Foreskin fibroblast (primary cell): ENCODE measurements at places on chromosomes 4 and X.
A peak's percentile ranks its signal among the peaks of the same experiment; 100 is the strongest.

DNA sequence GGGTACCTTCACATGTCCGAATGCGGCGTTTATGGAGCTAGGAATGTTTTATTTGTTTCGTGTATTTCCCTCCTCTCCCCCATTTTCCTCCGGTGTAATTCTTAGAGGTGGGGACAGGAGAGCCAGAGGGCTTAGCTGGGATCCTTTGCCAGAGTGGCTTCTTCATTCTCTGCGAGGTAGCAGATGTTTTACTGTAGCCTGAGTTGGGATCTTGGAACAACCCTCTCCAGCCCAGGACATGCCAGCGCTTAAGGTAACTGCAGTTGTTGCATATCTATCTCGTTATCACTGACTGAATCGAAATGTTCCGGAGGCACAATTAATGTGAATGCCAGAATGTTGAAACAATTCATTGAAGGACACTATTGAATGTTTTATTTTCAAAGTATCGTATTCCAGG is 59.0 kb upstream of the DYNLT3 start:
- DNase-seq, result no peak

- DNase-seq, result no peak
Measured at GRCh38 chrX:136318156-136318555, 17.4 kb downstream of the ADGRG4 start.

- DNase-seq, result no peak
Measured at GRCh38 chrX:1387141-1387776, 4.7 kb downstream of the SLC25A6 start.

- no peak for DNase-seq
Measured at GRCh38 chr4:183797011-183797444, 108.1 kb upstream of the STOX2 start.

DNA sequence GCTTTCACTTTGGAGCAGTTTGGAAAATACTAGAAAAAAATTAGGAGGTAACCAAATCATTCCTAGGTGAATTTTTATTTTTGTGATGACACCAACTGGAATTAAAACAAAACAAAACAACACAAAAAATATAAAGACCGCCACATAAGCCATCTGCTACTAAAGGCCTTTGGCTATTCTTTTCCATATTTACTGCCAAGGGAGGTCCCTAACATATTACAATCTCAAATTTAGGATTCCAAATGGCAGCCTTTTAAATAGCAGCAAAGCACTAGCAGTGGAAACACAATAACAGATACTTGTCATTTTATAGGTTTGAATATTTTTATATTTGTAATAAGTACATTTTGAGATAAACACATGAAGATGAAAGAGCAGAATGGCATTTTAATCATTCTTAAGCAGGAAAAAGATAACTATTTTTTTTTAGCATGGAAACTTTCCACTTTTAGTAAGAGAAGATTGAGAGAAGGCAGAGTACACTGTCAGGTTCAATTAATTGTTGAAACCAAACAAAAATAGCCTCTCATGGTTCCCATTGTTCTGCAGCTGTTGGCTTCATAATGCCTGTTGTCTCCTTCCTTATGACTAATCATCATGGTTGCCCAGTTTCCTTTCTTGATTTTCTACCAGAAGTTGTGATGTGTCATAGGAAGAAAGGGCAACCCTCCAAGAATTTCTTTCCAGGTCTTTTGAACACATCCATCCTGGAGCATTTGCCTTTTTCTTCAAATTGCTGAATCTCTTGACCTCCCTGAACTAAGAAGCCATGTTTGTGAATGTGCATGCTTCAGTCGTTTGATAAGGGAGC is 219.0 kb upstream of the EMCN start:
- peak; percentile 91 for DNase-seq

DNA sequence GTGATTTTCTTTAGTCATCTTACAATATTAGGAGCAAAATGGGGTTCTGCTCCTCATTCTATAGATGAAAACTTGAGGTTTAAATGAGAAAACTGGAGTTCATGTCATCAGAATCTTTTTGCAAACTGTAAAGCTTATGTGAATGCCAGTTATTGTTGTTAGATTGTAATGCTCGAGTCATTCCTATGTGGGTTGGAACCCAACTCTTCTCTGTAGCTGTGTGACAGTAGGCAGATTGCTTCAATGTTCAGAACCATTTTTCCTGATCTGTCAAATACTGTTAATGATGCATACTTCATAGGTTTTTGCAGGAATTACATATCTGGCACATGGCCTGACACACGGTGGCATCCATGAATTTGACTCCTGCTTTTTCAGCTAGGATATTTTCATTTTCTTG is 178.9 kb downstream of the RAPGEF2 start:
- peak; percentile 40 for DNase-seq

- DNase-seq, result no peak
Measured at GRCh38 chrX:122868631-122869030, 315.4 kb upstream of the GRIA3 start.

DNA sequence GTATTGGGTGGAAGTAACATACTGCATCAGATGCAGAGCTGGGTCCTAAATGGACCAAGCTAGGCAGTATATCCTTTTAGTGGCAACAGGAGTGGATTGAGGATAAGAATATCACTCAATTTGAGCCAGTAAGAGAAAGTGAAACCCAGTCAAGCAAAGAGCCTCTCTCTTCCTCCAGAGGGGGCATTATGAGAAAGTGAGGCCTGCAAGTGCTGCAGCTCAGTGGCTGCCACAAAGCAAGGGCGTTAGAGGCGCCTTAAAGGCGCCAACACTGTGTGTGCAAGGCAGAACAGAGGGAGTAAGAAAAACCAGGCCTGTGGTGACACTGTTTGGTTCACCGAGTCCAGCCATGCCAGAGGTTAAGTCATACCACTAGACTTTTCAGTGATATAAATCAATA is 17.5 kb downstream of the STX18 start:
- no peak for DNase-seq

GRCh38 chr4:23733476-23733875 is 156.4 kb downstream of the PPARGC1A start:
- no peak for DNase-seq

- DNase-seq, result no peak
Measured at GRCh38 chrX:35743331-35743730, 54.8 kb upstream of the MAGEB16 start.

DNA sequence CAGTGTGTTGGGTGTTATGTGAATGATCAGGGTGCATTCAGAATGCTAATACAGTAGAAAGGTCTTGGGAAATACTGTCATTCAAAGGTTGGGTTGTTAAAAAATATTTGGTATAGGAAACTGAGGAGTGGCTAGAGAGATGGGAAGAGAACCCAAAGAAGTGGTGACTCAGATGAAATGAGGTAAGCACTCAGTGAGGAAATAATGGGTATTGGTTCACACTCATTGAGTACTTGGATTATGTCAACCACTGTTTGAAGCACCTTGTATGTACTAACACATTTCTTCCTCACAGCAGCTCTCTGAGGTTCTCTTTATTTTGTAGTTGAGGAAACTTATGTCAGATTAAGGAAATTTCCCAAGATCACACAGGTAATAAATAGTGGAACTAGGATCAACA is 40.8 kb upstream of the NUDT6 start:
- peak; percentile 37 for DNase-seq

DNA sequence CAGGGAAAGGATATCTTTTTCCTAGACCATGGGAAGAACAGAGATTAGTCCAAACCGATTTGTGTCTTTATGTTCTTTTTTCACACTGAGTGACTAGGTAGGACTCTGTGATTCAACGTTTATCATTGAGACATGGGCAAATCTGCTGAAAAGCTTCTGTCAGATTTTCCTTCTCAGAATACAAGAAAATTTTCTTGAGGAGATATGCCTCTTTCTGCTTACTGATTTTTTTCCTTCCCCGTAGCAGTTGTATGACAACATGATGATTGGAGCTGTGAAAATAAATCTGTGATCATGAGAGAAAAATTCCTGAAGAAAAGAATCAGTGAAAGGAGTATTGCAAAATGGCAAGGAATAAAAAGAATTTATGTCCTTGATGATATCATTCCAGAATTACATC is 130.6 kb upstream of the FAT4 start:
- DNase-seq, result peak; percentile 14

- DNase-seq, result no peak
Measured at GRCh38 chrX:75273483-75273882, 402 bp upstream of the UPRT start.

GRCh38 chr4:10787365-10787764 is 102.8 kb upstream of the CLNK start:
- DNase-seq, result no peak

GRCh38 chr4:77701121-77701520 is 95.5 kb downstream of the CXCL13 start:
- DNase-seq, result no peak

- DNase-seq, result peak; percentile 63
Measured at GRCh38 chrX:131816551-131817136, 206.5 kb upstream of the STK26 start.

DNA sequence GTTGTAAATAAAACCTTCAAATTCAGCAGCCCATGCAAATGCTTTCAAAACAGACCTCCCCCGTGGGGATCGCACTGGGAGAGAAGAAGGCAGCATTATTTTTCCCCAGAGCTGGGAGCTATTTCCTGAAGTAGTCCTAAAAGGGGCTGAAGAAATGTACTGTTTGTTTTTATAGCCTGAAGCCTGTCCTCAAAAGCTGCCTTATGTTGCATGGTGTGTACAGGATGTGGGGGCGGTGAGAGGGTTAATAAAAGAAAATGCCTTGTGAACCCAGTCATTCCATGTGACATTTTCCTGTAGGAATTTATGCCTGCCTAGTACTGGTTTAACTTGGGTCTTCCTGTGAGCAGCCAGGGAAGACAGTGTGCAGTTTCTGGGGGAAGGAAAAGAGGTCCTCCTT is 144.1 kb downstream of the SOWAHB start:
- peak; percentile 96 for DNase-seq
